Stimulated activated CD8-positive, alpha-beta memory T cell treated with anti-CD3 and anti-CD28 coated beads, Interleukin-2, amount 100 ng/mL, for 48 hours (primary cell): ENCODE measurements at places on chromosomes 7 and 10.

GRCh38 chr7:48875045-48875916, 49.1 kb upstream of the CDC14C start:
- DNase-seq = no peak

GRCh38 chr10:97180986-97181385, 4.8 kb downstream of the SLIT1 start:
- no peak for DNase-seq

- no peak for DNase-seq
Measured at GRCh38 chr7:17651863-17652385, 288.4 kb downstream of the SNX13 start.

- DNase-seq = no peak
Measured at GRCh38 chr10:79494871-79495705, 17.2 kb upstream of the EIF5AL1 start.

GRCh38 chr10:102678842-102679289, 34.6 kb downstream of the TRIM8 start:
- no peak for DNase-seq

GRCh38 chr10:90787393-90788198, 70.2 kb downstream of the HTR7 start:
- no peak for DNase-seq

GRCh38 chr10:3389130-3389529, 216.5 kb upstream of the PITRM1 start:
- no peak for DNase-seq

GRCh38 chr7:93715234-93715633, 140.7 kb upstream of the CALCR start:
- peak; percentile 4 for DNase-seq

- DNase-seq = no peak
Measured at GRCh38 chr7:13130321-13130720, 442.9 kb downstream of the ARL4A start.

DNA sequence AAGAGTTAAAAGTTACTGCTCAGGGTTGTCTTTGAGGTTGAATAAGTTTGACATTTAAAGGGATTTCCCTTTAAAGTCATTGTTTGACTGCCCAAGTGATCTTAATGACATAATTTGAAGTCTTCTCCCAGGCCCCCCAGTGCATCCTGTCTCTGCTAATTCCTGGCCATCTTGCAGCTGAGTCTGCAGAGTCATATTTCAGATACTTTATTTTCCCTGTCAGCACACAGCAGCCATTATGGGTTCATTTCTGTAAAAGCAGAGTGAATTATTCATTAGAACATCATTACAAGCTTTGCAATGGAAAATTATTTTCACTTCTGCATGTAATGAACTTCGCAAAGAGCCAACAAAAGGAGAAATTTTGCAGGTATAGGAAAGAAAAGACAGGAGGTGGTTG, 536.6 kb downstream of the GALNT17 start:
- no peak for DNase-seq

DNA sequence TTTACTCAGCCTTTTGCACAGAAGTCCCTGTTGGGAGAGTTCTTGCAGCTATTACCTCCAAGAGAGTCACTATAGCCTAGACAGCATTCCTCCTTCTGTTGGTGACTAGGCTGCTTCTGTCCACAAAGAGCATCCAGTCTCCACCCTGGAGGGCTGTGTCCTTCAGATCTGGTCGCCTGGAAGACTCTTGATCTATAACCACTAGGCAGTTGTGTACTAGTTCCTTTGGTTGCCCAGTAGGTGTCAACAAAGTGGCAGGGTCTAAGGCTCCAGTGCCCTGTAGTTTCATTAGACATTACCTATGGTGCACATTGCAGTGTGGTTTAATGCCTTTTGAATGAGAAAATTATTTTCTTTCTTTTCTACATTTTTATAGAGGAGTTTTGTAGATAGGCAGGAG, 11.3 kb upstream of the AKR1C2 start:
- no peak for DNase-seq

- DNase-seq = no peak
Measured at GRCh38 chr10:124287071-124287685, 131.5 kb downstream of the OAT start.

DNA sequence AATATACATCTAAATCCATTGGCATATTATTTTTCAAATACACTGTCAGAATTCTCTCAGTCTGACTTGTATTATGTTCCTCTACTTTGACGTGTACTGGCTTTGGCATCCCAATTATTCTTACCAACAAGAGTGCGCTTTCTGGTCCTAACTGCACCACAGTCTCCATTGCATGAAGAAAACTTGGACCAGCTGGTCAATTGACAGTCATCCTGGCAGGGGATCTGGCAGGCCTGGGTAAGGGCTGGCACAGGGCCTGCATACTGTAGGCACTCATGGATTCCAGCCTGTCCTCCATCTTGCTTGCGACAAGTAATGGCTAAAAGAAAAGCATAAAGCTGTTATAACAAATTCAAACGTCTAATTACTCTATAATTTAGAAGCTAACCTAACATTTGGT, 384.9 kb downstream of the THSD7A start:
- DNase-seq = no peak

DNA sequence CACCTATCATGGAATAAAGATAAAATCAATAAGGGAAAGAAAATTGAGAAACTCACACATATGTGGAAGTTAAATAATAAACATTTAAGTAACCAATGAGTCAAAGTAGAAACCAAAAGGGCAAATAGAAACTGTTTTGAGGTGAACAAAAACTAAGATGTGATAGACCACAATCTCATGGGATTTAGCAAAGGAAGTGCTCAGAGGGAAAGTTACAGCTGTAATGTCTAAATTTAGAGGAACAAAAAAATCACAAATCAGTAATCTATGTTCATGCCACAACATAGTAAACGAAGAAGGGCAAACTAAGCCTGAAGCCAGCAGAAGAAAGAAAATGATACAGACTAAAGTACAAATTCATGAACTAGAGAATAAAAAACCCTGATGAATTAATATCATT, 16.3 kb downstream of the CYP3A4 start:
- no peak for DNase-seq

GRCh38 chr7:138875794-138876193, 77.8 kb upstream of the ATP6V0A4 start:
- DNase-seq = peak; percentile 39

- peak; percentile 0 for DNase-seq
Measured at GRCh38 chr7:33807779-33808482, 97.4 kb upstream of the BMPER start.

DNA sequence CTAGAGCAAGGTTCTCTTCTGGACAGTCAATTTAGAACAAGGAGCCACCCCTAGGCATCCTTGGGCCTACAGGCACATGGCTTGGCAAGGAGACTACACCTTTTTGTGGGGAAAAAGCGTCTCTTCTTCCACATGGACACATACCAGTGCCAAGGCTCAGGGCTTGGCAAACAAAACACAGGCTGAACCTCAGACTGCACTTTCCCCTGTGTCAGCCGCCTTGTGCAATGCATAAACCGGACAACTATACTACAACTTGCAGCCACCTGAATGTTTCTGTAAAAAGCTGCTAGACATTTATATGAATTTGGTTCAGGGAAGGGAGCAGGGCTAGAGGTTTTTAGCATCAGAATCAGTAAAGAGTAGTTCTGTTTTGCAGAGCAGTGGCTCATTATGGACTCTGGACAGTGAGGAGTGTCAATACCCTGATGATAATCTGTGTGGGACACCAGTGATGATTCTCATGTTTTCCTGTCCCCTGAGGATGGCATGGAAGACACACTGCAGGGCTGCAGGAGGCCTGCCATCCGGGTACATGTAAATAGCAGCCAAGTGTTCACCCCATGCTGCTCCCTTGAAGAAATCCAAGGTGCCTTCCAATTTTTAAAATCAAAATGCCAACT, 118.9 kb downstream of the GATA3 start:
- DNase-seq = no peak

DNA sequence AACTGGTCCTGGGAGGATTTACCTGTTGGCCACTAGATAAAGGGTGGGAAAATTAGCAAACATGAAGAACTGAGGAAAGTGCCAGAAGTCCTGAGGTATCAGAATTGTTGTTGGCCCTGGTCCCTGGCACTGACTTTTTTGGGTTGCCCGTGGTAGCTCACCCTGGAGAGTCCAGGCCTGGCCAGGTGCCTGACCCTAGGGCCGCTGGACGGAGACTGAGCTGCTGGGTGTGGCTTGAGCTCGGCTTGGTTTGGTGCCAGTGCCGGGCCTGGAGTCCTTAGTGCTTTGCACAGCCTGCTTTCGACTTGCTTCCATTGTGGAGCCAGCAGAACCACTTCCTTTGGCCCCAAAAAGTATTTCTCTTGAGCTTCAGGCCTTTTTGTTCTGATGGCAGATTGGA, 12.9 kb downstream of the MDH2 start:
- DNase-seq = no peak

DNA sequence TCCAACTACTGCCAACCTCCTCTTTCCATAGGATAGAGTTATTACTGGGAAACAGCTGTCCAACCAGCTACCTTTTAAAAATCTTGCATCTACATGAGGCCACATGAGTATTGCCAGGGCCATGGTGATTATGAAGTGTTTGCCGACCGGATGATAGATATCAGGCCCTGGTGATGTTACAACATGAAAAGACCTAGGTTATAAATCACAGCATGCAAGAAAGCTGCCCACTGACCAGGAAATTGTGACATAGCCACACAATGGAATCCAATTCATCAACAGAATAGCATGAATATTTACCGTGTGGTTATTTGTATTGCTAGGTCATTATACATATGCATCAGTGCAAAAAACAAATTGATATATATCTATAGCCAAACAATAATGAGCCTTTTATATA, 517.0 kb downstream of the INHBA start:
- no peak for DNase-seq
